ENCODE measurements at places on chromosomes 3 and 15.

DNA sequence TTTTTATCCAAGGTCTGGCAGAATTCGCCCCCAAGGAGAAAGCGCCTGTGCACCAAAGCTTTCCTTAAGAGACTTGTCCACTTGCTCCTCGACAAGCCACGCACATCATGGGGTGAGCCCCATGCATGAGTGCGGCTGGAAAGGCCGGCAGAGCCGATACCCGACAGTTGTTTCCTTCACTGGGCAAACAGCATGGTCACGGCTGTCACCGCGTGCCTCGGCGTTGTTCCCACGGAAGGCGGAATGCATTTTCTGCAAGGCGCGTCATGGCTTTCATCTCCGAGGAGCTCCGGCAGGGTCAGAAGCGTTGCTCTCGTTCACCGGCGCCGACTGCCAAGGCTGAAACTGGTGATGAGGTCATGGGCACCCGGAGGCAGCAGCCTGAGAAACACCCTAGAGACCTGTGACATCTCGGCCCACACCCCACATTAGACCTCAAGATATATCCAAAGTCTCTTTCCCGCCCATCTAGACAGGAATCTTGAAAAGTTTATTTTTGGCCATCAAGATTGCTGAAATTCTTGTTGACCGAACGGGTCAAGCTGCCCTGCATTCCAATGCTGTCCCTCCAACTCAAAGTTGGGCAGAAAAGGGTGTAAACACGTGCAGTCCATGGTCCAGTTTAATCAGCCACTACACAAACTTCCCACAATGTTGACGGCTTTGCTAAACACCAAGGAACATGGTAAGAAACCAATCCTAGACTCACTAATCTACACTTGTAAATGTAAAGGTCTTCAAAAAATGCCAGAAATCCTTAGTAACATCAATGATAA, 604 bp upstream of the TJP1 start:
- peak; percentile 61 for DNase-seq

DNA sequence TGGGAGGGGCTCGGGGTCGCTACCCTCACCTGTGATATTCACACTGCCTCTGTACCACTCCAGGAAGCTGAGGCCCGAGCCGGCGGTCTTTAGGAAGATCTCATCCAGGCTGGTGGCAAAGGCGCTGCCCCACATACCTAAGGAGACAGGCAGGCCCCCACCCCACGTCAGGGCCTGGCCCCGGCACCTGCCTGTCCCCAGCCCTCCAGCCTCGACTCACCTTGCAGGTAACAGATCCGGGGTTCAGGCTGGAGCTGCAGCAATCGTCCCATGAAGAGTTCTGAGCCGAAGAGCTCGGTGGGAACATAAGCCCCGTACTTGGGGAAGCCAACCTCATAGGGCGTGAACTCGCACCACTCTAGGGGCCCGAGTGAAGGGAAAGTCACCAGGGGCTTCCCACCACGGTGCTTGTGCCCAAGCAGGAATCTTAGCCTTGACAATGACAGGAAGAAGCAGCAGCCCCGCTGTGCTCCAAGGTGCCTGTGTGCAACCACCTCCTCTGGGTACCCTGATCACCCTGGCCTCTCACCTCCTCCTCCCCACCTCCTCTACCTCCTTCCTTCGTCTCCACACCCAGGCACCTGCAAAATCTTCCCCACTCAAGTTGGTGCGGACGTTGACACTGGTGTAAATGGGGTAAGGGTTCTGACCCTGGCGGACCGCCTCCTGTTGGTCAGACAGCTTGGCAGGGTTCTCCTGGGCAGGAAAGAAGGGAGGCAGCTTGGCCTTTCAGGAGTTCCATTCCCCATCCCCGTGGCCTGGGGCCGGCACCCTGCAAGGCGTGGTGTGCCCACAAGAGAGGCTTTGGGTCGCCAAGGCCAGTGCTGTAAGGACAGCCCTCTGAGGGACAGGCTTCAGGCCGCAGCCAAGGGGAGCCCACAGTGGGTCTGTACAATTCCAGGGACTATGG, 10.6 kb downstream of the PLA2G4F start:
- DNase-seq = no peak

DNA sequence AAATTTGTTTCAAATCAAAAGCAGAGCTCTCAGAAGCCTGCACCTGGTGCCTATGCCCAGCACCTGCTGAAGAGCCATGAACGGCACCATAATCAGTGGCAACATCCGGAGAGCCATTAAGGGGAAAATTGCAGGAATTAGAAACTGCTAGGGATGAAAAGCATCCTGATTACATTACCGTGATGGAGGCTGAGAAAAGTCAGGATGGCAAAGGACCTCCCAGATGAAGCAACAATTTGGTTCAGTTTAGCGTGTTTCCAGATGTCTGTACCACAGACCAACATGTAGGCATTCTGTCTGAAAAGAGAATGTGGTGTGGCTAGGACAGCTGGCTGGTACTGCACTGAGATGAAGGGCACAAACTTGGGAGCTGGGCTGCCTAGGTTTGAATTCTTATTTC, 106.1 kb downstream of the EOMES start:
- no peak for DNase-seq

DNA sequence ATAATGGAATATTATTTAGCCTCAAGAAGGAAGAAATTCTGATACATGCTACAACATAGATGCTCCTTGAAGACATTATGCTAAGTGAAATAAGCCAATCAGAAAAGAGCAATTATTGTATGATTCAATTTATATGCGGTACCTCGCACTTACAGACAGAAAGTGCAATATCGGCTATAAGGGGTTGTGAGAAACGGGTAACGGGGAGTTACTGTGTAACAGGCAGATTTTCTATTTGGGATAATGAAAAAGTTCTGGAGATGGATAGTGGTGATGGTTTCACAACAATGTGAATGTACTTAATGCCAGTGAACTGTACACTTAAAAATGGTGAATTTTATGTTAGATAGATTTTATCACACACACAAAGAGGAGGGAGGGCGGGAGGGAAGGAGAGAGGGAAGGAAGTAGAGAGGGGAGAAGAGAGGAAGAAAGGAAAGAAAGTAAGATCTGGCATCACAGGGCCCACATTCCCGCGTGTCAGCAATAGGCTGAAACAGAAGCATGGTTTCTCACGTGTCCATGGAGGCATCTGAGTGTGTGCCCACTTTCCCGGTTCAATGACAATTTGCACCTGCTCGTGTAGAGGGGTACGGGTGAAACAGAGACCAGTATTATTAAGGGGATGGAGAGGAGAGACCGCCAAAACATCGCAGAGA, 700 bp upstream of the BLM start:
- DNase-seq = no peak

- no peak for DNase-seq
Observed at GRCh38 chr3:152472672-152472954, 203.9 kb downstream of the MBNL1 start.

DNA sequence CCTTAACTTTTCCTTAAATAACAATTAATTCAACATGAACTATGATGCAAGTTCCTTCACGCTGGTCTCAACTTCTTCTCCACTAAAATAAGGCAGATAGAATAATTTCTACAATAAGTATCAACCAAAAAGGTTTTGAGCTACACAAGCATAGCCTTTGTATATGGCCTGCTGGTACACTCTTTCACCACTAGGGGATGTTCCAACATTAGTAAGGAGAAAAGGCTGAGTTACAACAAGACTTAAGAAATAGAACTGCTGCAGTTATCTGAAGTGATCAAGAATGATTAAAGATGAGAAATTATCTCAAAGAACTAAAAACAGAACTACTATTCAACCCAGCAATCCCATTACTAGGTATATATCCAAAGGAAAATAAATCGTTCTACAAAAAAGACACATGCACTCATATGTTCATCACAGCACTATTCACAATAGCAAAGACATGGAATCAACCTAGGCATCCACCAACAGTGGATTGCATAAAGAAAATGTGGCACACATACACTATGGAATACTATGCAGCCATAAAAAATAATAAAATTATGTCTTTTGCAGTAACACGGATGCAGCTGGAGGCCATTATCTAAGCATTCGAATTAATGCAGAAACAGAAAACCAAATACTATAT, 14.4 kb downstream of the ATP13A3 start:
- DNase-seq = peak; percentile 55

- DNase-seq = no peak
Observed at GRCh38 chr3:86976219-86976618, 14.7 kb downstream of the VGLL3 start.

DNA sequence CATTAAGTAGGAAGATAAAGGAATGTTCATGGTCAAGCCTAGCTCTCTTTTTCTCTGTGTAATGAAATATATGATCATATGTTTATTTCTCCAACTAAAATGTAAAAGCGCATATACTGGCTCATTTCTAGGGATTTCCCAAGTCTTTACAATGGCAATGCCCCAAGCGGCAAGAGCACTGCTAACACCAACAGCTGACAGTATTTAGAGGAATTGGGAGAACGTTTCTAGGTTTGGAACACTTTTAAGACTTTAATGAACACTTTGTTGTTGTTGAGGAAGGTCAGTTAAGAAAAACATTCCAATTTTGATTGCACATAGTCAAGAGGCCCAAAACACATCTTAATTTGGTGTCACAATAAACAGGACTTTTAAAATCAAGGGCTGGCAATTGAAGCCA, 132.7 kb downstream of the ATP8B4 start:
- no peak for DNase-seq

- no peak for DNase-seq
Observed at GRCh38 chr3:69454204-69454787, 68.4 kb upstream of the FRMD4B start.

DNA sequence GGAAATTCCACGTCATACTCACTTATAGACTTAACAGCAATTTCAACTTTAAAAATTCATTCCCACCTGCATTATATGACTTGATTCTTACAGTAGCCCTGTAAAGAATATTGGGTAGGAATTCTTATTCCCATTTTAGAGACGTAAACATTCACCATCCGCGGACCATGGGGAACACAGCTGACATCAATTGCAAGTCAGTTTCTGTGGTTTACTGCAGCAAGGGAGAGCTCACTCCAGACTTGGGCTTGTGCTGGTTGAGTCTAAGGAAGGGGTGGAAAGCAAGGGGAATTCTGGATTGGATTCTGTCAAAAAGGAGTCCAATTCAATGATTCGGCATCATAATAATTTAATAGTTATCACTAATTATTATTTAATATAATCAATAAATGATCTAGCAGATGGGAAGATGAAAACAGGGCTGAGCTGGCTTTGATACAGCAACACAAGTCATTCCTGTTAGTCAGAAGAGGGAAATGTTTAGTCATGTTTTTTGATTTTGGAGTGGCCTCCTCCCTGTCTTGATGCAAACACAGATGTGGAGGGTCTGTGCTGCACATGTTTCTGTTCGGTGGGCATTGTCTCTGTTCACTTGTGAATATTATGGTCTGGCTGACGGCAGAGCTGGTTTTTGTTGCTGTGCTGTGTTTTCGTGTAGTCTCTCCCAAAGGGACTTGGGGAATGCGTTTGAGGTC, 9.7 kb downstream of the LIPC start:
- DNase-seq = peak; percentile 39

GRCh38 chr3:39750712-39751111, 58.7 kb upstream of the MYRIP start:
- no peak for DNase-seq

- DNase-seq = no peak
Observed at GRCh38 chr15:36109943-36110658, 469.3 kb upstream of the CDIN1 start.

- no peak for DNase-seq
Observed at GRCh38 chr15:67914537-67915460, 75.0 kb upstream of the RNU6-1 start.

- no peak for DNase-seq
Observed at GRCh38 chr15:100264994-100265640, 76.7 kb downstream of the ADAMTS17 start.

- peak; percentile 53 for DNase-seq
Observed at GRCh38 chr3:188345223-188345622, 191.3 kb downstream of the LPP start.

- no peak for DNase-seq
Observed at GRCh38 chr15:92574161-92574560, 81.4 kb downstream of the FAM174B start.

GRCh38 chr3:115685097-115685496, 61.8 kb downstream of the GAP43 start:
- DNase-seq = no peak

- DNase-seq = no peak
Observed at GRCh38 chr3:359672-360071, 163.1 kb downstream of the CHL1 start.

DNA sequence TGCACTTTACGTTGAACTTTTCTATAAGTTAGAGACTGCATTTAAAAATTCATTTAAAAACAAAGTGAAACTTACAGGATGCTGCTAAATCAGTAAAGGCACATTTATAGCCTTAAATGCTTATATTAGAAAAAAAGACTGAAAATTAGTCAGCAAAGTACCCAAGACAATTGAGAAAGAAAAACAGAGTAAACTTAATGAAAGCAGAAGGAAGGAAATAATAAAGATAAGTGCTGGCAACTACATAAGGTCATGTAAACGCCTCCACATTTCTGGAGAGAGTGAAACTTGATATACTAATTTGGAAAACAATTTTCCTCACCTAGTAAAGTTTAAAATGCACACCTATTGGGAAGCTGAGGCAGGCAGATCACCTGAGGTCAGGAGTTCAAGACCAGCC, 58.2 kb upstream of the ACAN start:
- no peak for DNase-seq

GRCh38 chr3:101038880-101039279, 45.7 kb upstream of the ABI3BP start:
- DNase-seq = no peak

- DNase-seq = no peak
Observed at GRCh38 chr3:148309390-148310035, 388.2 kb upstream of the AGTR1 start.

DNA sequence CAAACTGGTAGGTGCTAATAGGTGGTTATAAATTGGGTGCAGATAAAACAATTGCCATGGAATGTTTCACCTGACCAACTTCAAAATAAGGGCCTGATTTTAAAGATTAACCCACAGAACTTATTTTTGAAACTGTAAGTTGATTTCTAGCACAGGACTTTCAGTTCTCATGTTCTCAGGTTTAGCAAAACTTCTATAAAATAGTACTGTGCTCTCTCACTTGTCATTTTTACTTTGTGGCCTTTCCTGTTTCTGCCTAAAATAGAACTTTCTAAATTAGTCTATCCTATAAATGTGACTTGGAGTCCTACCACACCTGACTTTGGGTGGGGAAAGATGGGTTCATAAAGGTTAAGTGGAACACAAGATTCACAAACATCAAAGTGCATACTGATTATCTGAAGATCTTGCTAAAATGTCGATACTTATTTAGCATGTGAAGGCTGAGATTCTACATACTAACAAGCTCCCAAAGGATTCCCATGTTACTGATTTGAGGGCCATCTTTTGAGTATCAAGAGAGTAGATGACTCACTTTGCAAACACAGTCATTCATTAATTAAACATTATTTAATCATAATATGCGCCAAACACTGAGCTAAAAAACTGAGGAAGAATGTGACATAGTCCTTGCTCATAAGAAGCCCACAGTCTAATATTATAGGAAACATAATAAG, 38.6 kb downstream of the BTLA start:
- DNase-seq = no peak

- DNase-seq = no peak
Observed at GRCh38 chr3:149442851-149443544, 31.5 kb upstream of the TM4SF4 start.

- no peak for DNase-seq
Observed at GRCh38 chr3:181886676-181887075, 175.0 kb downstream of the SOX2 start.
